NCI-H1092 (cell line): ENCODE measurements at places on chromosomes 7 and 10.

GRCh38 chr7:89666136-89666835 lies 488.0 kb upstream of the STEAP1 start:
- DNase-seq: no peak

DNA sequence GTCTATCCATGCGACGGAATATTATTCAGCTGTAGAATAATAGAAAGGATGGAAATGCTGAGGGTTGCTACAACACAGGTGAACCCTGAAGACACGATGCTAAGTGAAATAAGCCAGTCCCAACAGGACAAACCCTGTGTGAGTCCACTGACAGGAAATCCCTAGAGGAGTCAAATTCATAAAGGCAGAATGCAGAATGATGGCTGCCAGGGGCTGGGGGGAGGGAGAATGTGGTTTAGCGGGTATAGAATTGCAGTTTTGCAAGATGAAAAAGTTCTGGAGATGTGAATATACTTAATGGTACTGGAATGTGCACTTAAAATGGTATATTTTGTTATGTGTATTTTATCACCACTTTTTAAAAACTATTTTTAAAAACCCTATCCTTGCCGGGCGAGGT lies 36.9 kb upstream of the DOCK1 start:
- no peak for DNase-seq

DNA sequence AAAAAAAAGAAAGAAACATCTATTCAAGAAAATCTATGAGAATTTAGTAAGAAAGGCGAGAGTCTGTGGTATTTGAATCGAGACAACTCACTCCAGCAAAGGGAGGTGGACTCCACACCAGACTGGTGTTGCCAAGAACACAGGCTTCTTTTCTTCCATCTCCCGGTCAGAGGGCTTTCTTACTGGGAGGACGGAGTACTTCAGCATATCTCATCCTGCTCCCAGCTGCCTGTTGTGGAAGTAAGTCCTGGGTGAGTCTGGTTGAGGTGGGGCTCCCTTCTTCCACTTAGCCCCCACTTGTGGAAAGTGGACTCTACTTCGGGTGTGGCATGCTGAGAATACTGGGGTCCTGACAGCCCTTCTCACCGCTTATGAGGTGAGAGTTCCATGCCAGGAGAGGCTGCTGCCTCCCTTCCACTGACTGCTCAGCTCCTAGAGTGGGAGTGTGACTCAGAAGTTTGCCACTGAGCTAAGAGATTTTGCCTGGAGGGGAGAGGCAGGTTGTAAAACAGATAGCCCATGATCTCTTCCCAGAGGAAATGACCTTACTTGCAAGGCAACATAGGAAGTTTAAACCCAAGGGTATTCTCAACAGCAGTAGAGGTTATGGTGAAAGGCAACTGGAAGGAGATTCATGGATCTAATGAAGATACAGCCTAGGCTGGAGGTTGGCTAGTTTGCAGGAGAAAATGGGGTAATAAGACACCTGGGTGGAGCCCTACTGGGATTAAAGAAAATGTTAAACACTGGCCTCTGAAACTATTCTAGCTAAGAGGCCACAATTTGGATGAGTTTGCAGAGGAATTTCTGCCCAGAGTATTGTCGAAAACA lies 3.5 kb upstream of the NACAD start:
- DNase-seq: no peak

DNA sequence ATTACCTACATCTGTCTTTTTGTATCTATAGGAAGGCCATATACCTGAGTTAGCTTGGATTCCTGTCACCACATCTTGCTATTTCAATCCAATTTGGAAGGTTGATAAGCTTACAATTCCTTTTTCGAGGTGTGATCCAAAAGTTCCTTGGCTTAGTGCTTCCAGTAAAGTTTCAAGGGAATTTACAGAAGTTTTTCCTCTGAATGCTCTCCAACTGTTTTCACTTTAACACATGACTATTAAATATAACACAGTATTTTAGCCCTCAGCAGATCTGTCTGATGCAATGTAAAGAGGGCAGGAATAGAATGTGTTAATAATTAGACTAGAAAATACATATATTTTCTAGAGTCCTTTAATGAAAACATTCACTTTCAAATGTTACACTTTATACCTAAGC lies 171.4 kb downstream of the DKK1 start:
- DNase-seq: no peak

DNA sequence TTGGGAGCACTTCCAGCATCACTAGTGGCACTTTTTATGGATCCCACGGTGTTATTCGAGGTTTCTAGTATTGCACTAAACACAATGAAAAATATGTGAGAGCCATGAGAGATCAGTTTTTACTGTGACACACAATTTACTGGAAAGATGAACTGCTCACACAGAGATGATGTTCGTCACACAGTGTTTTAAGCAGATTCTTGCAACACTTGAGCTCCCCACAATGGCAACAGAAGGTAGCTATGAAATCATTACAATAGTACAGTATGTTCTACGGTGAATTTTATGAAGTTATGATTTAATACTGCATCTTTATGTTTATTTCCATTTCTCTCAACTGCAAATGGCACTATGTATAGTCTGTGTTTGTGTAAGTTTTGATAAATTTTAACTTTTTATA lies 27.4 kb upstream of the ENTPD1 start:
- DNase-seq: no peak

DNA sequence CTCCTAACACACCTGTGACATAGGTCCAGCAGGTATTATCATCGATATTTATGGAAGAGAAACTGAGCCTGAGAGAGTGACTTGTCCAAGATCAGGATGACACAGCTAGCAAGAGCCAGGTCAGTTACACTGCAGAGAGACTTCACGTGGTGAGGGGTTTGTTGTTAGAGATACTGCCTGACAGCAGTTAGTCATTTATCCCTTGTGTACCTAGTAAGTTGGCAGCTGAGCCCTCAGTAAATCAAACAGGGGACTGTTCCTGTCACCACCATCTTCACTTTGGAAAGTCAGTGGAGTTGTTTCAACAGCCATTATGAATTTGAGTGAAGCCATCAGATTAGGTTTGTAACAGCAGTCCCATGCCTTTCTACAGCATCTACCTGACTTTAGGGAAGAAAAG lies 87.5 kb upstream of the GATA3 start:
- DNase-seq: no peak

- DNase-seq: no peak
Measured at GRCh38 chr10:672203-672602, 17.3 kb downstream of the DIP2C start.

GRCh38 chr7:28418311-28418710 lies 6.0 kb downstream of the CREB5 start:
- DNase-seq: no peak

GRCh38 chr7:47505312-47506007 lies 76.5 kb downstream of the TNS3 start:
- no peak for DNase-seq

- no peak for DNase-seq
Measured at GRCh38 chr10:42754155-42755027, 28.2 kb upstream of the BMS1 start.

DNA sequence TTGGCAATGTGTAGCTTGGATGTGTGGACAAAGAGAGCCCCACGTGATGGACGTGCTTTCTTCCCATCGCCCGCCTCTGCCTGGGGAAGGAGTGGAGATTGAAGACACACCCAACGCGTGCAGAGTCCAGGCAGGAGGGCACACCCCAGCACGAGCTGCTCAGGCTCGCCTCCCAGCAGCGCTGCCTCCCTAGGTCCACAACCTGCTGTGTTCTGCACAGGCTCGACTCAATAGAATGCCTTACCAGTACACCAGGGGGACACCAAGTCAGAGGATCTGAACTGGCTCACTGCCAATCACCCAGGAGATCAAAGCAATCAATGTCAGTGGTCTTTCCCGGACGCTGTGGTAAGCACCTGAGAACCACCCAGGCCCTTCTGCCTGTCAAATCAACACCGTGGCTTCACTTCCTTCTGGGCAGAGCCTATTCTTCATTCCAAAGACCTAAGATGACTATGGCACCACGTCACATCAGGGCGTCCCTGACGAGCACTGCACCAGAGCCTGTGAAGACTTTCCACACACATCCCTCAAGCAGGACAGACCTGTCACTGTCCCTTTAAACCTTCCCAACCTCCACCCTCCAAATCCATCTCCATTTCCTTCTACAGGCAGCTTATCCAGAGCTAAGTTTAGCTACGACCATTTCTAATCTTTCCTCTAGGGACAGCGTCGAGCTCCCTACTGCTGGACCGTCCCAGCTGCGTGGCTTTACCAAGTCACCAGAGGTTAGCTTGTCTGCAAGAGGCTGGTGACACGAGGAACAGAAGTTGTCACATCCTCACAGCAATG lies 72.3 kb downstream of the AMZ1 start:
- DNase-seq: peak; percentile 63

GRCh38 chr10:17548162-17548561 lies 69.0 kb downstream of the HACD1 start:
- DNase-seq: no peak

DNA sequence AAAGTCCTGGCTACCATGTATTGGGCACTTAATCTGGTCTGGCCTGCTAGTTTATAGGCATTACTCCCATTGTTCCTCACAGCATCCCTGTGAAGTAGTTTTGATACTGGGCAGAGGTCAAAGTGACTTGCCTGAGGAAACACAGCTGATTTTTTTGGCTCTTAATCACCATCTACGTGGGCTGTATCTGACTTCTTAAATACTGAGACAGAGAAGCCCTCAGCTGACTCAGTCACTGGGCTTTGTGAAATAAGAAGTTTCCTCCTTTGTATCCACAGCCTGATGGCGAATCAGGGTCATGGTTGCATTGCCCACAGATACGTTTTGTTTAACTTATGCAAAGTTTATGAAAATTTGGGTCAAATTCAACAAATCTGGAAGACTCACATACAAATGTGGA lies 13.2 kb downstream of the TACR2 start:
- DNase-seq: no peak

DNA sequence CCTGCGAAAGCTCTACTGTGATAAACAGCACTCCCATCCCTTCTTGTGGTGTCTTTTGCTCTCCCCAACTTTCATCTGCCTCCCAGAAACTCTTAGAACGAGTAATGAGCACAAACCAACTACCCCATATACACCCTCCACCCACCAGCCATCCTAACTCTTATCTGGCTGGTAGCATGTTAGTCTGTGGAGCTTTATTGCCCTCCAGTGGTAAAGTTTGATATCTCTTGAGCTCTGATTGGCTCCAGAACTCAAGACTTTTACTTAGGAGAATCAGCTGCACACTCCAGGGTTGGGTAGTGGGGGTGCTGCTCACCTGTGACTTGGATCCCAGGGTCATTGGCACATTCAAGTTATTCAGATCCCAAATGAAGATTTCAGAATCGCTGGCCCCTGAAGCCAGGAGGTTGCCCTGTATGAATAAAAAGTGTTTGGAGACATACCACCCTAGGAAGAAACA lies 10.9 kb downstream of the SEC31B start:
- no peak for DNase-seq

- no peak for DNase-seq
Measured at GRCh38 chr10:6986927-6987326, 406.9 kb upstream of the PRKCQ start.

GRCh38 chr10:15245530-15245929 lies 77.0 kb upstream of the NMT2 start:
- DNase-seq: no peak

DNA sequence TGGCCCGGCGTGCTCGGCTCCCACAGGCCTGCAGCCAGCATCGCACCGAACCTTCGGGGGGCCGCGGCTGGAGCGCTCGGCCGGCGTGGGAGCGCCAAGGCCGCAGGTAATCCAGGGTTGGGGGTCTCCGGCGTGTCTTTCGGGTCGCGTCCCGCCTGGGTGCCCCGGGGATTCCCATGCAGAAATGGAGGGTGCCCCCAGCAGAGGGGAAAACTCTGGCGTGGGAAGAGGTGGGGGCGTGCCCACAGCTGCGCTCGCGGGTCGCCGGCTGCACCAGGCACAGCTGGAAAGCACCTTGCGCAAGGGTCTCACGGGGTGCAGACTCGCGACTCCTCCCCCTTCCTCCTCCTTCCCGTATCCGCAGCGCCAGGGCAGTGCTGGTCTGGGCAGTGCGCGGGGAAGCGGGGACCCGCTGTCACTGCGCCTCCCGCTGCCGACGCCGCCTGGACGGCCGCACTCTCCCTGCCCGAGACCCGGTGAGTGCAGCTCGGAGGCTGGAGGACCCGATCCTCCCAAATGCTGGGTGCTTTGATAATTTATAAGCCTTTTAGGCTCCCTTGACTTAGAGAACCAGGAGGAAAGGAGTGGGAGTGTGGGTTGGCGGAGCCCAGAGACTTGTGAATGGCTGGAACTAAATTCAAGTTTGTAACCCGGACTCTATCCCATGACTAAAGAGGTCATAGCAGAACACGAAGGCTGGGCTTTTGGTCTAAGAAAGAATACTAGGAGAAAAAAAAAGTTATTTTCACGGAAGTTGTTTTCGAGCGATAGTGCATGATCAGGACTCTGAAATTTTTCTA lies 489 bp downstream of the MAP3K8 start:
- DNase-seq: no peak

GRCh38 chr7:22765609-22766008 lies 38.6 kb downstream of the IL6 start:
- no peak for DNase-seq

DNA sequence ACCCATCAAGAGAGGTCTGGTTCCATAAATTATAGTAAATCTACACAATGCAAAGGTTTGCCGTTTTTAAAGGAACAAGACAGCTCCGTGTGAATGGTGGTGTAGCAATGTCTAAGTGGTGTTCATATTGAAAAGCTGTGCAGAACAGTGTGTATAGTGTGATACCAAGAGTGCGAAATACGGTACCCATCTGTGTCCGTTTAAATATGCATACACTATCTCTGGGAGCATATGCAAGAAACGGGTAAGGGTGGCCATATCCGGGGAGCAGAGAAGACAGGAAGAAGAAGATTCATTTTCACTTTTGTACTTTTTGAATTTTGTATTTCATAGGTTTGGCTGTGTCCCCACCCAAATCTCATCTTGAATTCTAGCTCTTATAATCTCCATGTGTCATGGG lies 102.0 kb downstream of the CCDC3 start:
- no peak for DNase-seq

GRCh38 chr10:122962405-122962804 lies 8.4 kb upstream of the C10orf88 start:
- DNase-seq: no peak

DNA sequence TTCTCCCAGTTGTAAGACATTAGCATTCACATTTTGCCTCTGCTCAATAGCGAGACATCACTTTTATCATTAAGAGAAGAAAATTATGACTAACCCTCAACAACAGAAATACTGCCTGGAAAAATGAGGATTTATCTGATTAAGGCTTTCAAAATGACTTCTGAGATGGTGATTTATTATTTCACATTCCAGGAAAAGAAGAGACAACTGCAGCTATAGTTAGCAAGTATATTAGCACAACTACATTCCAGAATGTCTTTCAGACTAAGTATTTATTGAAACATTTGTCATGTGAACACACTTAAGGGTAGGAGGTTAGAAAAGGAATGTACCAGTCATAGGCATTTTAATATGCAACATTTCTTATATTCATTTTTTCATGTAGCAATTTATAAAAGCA lies 162.0 kb downstream of the IQUB start:
- no peak for DNase-seq

GRCh38 chr10:86163522-86164173 lies 202.9 kb downstream of the GRID1 start:
- DNase-seq: no peak
